ENCODE measurements at places on chromosomes 16 and 17.

DNA sequence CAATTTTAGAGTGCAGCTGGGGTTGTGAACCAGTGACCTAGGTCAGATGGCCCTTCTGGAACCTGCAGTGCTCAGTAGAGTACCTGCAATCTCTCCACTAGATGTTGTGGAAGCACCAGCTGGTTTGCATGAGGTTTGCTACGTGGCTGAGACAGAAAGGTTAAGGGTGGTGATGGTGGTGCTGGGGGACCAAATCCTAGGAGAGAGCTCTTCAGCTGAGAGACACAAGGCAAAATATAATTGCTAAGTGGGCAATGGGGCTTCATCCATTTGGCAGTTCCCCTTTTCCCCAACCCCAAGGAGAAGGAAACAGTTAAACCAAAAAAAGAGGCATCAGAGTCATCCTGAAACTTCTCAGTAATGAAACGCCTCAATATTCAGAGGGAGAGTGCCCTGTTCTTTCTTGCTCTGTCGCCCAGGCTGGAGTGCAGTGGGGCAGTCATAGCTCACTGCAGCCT, 13.9 kb downstream of the ITPRIPL2 start:
- no peak for DNase-seq
- peaks cover 17% of the 10 kb centered on the region for H3K4me1 ChIP-seq

- peaks cover 8% of the 10 kb centered on the region for H3K27me3 ChIP-seq
- peak overlapping the region; percentile 62 for H3K4me3 ChIP-seq
- peaks cover 7% of the 10 kb centered on the region for H3K36me3 ChIP-seq
- H3K4me1 ChIP-seq = peaks cover 41% of the 10 kb centered on the region
Observed at GRCh38 chr17:41965694-41966462, 717 bp upstream of the CNP start.

DNA sequence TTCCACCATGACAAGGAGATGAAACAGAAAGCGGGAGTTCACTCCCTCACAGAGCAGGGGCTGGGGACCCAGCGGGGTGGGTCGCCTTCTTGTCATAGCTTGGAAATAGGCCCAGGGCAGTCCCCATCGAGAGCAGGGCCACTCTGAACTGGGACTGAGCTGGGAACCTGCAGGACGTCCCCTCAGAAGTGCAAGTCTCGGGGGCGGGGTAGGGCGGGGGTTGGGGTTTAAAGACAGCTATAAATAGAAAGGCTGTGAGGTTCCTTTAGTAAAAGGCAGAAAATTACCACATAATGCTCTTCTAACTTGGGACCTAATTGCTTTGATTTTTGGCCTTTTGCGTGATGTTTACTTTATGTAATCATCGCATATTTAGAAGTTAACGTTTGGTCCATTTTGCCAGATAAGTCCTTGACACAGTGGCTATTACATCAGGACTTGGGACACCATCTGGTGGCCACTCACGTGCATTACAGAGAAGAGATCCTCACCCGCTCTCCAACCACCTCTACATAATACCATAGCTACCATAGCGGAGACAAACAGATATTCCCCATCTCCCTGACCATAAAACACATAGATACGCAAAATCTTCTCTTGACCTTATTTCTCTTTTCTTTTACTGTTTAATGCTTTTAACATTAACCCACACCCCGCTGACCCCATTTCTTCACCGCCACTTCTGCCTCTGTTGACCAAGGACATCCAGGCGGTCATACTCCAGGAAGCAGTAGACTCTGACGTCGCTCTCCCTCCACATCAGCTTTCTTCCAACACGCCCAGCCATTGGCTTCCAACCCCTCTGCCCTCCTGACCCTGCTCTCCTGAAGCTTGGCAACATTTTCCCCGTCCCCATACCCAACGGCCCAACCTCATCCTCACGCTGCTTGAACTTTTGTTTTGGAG, 27.5 kb upstream of the PIK3R6 start:
- peaks cover 48% of the 10 kb centered on the region for H3K4me1 ChIP-seq
- H3K27me3 ChIP-seq = no peaks in the 10 kb centered on the region
- peaks cover 77% of the 10 kb centered on the region for H3K36me3 ChIP-seq
- DNase-seq = peak; percentile 48

GRCh38 chr16:82695806-82696205, 69.0 kb downstream of the CDH13 start:
- no peaks in the 10 kb centered on the region for H3K27me3 ChIP-seq
- no peak overlapping the region for H3K27ac ChIP-seq
- DNase-seq = no peak

GRCh38 chr17:45103269-45103795, 29.0 kb downstream of the PLCD3 start:
- no peak overlapping the region for H3K27ac ChIP-seq
- no peak for DNase-seq
- no peaks in the 10 kb centered on the region for H3K4me1 ChIP-seq
- no peak overlapping the region for H3K4me3 ChIP-seq

DNA sequence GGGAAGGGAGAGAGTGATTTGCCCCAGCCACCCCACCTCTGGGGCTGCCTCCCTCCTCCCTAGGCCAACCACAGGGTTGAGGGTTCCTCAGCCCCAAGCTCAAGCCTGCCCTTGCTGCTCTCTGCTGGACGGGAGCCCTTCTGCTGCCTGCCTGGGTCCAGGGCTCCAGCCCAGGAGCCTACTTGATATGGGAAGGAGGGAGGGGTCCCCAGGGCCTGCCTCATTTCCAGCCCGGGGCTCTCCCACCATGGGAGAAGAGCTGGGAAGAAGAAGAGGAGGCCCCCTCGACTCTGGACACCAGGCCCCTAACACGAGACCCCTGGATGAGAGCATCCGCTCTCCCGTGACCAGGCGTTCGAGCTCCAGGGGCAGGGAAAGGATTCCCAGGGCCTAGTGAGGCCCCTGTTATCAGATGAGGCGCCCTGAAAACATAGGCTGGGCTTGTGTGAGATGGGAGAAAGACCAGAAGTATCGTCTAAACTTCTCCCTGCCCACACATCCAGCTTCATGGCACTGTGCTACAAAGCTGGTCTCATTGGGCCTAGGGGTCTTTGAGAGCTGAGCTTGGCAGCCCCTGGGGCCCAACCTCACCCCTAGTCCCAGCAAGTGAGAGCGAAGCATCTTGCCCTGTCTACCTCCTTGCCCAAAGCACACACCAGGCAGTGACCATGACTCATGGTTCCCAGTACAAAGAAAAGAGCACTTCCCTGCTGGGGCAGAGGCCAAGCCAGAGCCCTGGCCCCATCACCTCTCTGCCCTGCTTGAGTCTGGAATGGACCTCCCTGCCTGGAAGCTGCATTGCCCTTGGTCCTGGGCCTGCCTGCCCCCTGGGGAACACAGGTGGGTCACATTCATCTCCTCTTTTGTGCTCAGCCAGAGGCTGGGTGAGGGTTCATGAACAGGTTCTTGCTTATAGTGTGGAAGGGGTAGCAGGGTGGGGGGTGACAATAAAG, 987 bp downstream of the SLC16A5 start:
- no peaks in the 10 kb centered on the region for H3K36me3 ChIP-seq
- peaks cover 14% of the 10 kb centered on the region for H3K4me1 ChIP-seq
- peak overlapping the region; percentile 47 for H3K27ac ChIP-seq

DNA sequence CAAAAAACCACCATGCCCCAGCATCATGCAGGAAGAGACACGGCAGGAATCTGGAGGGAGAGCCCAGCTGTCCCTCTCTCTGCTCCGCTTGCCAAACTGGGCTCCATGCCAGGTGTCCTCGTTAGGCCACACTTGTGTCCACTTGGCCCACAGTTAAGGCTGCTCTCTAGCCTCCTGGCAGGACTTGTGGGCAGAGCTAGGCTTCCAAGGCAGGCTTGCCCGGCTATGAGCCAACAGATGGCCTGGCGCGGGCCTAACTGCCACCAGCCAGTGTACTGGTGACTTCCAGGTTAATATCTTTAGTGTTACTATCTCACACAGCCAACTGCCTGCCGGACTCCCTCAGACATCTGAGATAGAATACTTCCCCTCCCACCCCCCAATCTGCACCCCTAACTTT, 10.6 kb downstream of the ATP6V0D1 start:
- H3K27ac ChIP-seq = no peak overlapping the region
- no peaks in the 10 kb centered on the region for H3K27me3 ChIP-seq

GRCh38 chr16:47851146-47851545, 304.6 kb downstream of the ABCC12 start:
- H3K27ac ChIP-seq = no peak overlapping the region
- no peak for DNase-seq
- H3K36me3 ChIP-seq = no peaks in the 10 kb centered on the region
- no peak overlapping the region for H3K4me3 ChIP-seq

DNA sequence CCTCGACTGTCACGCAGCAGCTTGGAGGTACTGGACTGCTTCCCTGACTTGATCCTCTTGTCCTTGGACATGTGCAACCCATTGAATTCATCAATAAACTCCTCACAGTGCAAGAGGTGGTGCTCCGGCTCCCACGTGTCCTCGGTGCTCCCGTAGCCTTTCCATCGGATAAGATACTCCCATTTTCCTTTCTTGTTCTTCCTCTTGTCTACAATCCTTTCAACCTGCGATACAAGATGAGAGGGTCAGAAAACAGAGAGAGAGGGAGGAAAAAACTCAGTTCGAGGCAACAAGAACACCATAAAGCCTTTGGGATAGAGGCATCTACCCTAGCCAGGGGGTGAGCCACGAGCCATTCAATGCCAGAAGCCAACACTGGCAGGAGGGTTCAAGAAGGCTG, 119.5 kb downstream of the CDYL2 start:
- H3K27me3 ChIP-seq = no peaks in the 10 kb centered on the region
- no peak for DNase-seq
- no peak overlapping the region for H3K27ac ChIP-seq

GRCh38 chr16:73601911-73602310, 554.0 kb upstream of the ZFHX3 start:
- DNase-seq = no peak
- H3K4me1 ChIP-seq = no peaks in the 10 kb centered on the region
- no peak overlapping the region for H3K4me3 ChIP-seq
- no peaks in the 10 kb centered on the region for H3K36me3 ChIP-seq
- H3K27ac ChIP-seq = no peak overlapping the region
- no peaks in the 10 kb centered on the region for H3K27me3 ChIP-seq

- H3K4me1 ChIP-seq = peaks cover 12% of the 10 kb centered on the region
- no peak for DNase-seq
- H3K4me3 ChIP-seq = no peak overlapping the region
Observed at GRCh38 chr17:49646391-49647255, 31.3 kb downstream of the SPOP start.

Measured in T-cell (primary cell).